CD8-positive, alpha-beta memory T cell (primary cell): ENCODE measurements at places on chromosomes 7 and 10. TPM values are rescaled to one million over a fixed set of nuclear protein-coding genes. Genes with fewer than 3 reads are reported as not detected.

DNA sequence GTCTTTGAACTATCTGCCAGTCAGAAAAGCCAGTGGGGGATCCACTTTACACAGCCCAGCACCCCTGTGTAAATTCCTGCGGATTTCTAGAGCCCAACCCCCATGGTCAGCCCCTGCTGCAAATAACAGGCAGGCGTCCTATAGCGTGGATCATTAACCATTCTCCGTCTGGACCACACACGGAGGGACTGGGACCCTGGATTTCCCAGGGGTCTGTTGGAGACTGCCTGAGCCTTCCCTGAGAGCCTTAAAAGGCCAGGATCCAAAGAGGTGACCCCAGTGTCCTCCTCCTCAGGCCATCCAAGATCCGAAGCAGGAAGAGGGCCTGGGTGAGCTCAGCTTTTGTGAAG is 11.2 kb upstream of the GRID1 start:
- no peak overlapping the region for H3K4me3 ChIP-seq
- DNase-seq, result no peak

DNA sequence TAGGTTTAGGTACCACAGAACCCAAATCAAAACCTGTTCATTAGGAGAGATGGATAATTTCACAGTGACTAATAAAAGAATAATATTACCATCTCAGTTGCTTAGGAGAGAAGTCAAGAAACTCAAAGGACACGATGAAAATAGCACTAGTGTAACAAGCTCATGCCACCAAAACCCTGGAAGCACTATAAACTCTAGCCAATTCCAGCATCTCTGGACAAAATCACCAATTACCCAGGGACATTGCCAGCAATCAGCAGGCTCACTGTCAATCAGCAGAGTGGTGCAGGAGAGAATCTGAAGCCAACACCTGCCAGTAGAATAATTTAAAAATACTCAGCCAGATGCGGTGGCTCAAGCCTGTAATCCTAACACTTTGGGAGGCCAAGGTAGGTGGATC is 88.9 kb downstream of the ARMH3 start:
- no peaks in the 10 kb centered on the region for H3K27me3 ChIP-seq
- peaks cover 11% of the 10 kb centered on the region for H3K36me3 ChIP-seq
- peaks cover 9% of the 10 kb centered on the region for H3K4me1 ChIP-seq
- H3K27ac ChIP-seq, result no peak overlapping the region
- H3K4me3 ChIP-seq, result no peak overlapping the region
- no peak for DNase-seq

DUSP5 gene
- 68.5 TPM for total RNA-seq

DNA sequence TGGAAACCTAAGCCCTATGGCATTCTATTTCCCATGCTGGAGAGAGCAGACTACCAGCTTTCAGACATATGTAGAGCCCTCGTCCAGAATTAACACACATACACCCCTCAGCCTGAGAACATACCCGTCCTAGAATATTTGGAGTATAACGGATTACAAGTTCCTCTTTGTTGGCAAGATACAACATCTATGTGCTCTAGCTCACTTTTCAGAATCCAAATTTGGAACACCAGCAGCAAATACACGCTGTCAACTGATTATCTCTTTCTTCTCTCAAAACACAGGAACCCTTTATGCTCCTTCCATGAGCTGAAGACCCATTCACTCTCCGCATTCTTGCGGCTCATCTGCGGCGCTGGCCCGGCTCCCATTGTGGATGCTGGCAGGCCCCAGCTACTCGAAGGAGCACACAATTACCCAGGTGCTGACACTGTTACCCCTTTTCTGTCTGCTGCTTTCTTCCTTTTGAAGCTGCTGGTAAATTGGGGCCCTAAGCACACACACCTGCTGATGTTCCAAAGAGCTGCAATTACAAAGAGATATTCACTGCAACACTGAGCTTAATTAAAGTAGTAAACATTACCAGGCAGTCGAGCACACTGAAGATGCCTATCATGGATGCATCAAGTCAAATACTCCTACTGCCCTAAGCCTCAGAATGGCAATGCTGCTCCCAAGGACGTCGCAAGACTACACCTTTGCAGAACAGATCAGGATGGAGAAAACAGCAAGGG is 70.0 kb downstream of the VOPP1 start:
- DNase-seq, result no peak
- H3K36me3 ChIP-seq, result peaks cover 4% of the 10 kb centered on the region
- H3K4me3 ChIP-seq, result no peak overlapping the region
- no peak overlapping the region for H3K27ac ChIP-seq

GRID2IP gene
- total RNA-seq, result 0.51 TPM

- no peaks in the 10 kb centered on the region for H3K27me3 ChIP-seq
- DNase-seq, result no peak
- no peaks in the 10 kb centered on the region for H3K36me3 ChIP-seq
- H3K4me1 ChIP-seq, result no peaks in the 10 kb centered on the region
These were observed 708.9 kb downstream of the POM121L12 start for GRCh38 chr7:53744403-53744760.

- no peaks in the 10 kb centered on the region for H3K27me3 ChIP-seq
- no peak overlapping the region for H3K27ac ChIP-seq
- H3K4me3 ChIP-seq, result no peak overlapping the region
These were observed 9.4 kb upstream of the AKR1B15 start for GRCh38 chr7:134539380-134540004.

GRCh38 chr10:132575320-132576201 is 38.0 kb downstream of the INPP5A start:
- no peaks in the 10 kb centered on the region for H3K27me3 ChIP-seq
- H3K36me3 ChIP-seq, result no peaks in the 10 kb centered on the region
- no peak overlapping the region for H3K27ac ChIP-seq
- peaks cover 20% of the 10 kb centered on the region for H3K4me1 ChIP-seq
- DNase-seq, result no peak

DNA sequence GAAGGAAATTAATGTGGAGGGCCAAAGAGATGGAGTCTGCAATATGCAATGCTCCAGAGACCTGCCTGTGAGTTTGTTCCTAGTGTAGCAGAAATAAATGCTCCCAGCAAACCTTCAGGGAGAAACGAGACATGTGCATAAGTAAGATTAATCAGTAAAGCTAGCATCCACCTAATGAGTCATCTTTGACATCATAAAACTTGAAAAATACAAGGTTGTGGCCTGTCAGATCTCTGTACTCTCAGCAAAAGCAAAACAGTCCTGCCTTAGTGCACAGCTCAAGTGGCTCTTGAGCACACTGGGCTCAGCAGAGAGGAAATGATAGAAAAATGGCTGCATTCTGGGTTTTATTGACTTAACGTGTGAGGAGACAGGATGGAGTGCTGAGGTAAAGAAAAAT is 32.5 kb upstream of the ERCC6 start:
- H3K36me3 ChIP-seq, result no peaks in the 10 kb centered on the region
- no peaks in the 10 kb centered on the region for H3K27me3 ChIP-seq
- no peak overlapping the region for H3K4me3 ChIP-seq

SPOCK2 gene
- 69.2 TPM for total RNA-seq

- no peaks in the 10 kb centered on the region for H3K36me3 ChIP-seq
- H3K4me3 ChIP-seq, result no peak overlapping the region
- no peaks in the 10 kb centered on the region for H3K4me1 ChIP-seq
- H3K27ac ChIP-seq, result no peak overlapping the region
These were observed 105.5 kb downstream of the CHN2 start for GRCh38 chr7:29300026-29300480.

DNA sequence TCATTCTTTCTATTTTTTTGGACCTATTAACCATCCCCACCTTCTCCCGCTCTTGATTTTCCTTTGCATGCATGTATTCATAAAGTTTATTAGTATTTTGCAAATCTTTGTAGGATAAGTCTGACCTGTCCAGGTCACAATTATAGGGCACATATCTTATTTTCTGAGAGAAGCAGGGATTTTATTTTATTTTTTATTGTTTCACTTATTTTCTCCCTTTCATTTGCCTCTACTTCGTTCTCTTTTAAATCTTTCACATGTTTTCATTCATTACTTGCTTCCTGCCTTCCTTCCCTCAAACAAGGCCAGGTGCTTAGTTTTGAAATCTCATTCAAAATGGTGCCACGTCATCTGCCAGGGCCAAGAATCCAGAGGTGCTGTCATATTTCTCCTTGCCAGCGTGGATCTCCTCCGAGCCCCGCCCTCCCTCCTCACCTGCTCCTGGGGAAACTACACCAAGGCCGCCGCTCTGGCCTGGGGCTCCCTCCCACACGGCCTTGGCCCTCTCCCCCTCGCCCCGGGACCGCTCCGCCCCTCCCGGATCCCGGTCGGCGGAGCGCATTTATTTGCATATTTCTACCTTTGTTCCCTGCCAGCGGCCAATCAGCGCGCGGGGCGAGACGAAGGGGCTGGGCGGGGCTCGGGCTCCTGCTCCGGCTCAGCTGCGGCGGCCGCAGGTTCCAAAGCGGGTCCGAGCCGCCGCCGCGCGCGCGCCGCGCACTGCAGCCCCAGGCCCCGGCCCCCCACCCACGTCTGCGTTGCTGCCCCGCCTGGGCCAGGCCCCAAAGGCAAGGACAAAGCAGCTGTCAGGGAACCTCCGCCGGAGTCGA is at the start of gene TSPAN13:
Gene TSPAN13, plus strand, starts transcription at position 654 of the 830 bp plus-strand sequence. CDS start 213 bp downstream, outside the sequence.
- H3K27ac ChIP-seq, result peak within 1 kb of the TSS; percentile 44
- H3K36me3 ChIP-seq, result no peaks in the 10 kb centered on the region
- DNase-seq, result peak; percentile 39

CCDC146 gene
- 1.2 TPM for total RNA-seq

DNA sequence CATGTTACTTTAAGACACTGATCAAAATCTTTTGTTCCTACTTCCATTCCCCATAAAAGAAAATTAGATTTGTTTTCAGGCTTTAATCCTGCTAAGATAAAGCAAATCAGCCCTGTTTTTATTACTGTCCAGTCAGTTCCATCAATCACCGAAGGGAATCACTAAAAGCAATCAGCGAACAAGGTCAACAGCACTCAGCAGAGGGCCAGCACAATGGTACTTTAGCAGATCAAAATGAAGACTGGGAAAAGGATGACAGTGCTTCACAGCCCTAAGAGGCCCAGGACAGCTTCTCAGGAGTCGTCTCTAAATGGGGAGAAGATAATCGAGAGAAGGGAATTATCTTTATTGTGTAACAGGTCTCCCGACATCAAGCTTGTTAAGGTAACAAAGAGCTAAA is 32.7 kb downstream of the SEM1 start:
- H3K36me3 ChIP-seq, result peaks cover 3% of the 10 kb centered on the region
- no peak overlapping the region for H3K27ac ChIP-seq
- no peak for DNase-seq
- H3K4me3 ChIP-seq, result no peak overlapping the region
- no peaks in the 10 kb centered on the region for H3K4me1 ChIP-seq
- H3K27me3 ChIP-seq, result no peaks in the 10 kb centered on the region

DNA sequence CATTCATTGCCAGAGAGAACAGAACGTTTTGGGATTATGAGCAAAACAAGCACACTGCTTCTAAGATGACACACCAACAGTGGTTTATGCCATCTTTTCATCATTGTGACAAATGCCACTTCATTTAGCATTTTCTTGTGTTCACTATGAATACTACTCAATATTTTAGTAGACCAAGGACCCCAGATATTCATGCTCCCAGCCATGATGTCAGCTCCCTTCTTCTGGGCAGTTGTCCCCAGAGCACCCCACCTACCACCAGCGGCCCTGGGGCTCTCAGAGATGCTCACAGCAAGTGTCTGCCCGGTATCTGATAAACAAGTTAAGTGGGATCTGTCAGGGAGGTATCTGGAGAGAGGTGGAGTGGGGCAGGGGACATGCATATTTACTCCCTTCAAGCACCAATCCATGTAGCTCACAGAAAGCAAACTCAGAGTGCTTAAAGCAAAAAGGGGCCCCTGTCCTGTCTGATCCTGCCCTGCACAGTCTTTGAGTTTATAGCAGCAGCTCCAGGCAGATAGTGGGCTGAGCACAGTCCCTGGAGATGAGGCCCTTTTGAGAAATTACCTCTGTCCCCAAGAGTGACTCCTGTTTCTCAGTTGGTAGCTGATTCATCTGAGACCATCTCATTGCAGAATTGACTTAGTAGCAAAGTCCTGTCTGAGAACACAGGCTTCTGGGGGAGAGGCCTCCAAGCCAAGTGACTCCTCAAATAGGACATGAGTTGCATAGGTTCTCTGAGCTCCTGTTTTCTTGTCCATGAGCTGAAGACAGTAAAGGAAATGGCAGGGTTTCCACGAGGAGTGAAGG is 281.8 kb upstream of the KLF6 start:
- no peak overlapping the region for H3K27ac ChIP-seq
- DNase-seq, result no peak
- no peak overlapping the region for H3K4me3 ChIP-seq
- H3K4me1 ChIP-seq, result no peaks in the 10 kb centered on the region
- no peaks in the 10 kb centered on the region for H3K36me3 ChIP-seq
- H3K27me3 ChIP-seq, result no peaks in the 10 kb centered on the region

DNA sequence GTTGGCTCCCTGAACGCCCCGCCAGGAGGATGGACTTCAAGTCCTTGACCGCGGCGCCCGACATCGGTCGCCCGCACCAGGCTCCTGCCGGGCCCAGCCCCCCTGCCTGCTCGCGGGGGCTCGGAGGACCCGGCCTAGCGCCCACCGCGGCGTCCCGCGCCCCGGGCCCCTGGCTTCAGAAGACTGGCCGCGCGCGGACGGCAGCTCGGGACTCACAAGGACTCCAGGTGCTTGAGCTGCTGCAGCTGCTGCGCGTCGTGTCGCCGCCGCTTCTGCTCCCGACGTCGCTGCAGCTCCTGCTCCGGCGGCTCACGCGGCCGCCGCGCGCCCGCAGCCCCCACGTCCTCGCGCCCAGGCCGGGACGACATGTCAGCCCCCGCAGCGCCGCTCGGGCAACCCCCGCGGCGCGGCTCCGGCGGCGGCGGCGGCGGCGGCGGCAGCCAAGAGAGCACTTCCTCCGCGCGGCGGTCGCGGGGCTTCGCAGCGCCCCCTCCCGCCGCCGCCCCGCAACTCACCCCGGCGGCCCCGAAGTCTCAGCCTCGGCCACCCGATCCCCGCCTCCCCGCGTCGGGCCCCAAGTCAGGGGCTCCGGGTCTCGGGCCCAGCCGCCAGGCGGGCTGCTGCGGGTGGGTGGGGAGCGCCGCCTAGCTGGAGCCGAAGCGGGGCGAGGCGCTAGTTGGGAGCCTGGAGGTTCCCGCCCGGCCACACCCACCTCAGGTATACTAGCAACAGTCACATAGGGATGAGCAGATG is at the start of gene RP9:
Gene RP9, minus strand, starts transcription at position 400 of the 753 bp plus-strand sequence. Its CDS starts 32 bp downstream, at position 368.
- peak; percentile 78 for DNase-seq
- peak within 1 kb of the TSS; percentile 74 for H3K27ac ChIP-seq
- H3K36me3 ChIP-seq, result no peaks in the 10 kb centered on the region
- peak within 1 kb of the TSS; percentile 82 for H3K4me3 ChIP-seq

ANXA8L1 gene
- not detected for total RNA-seq

DNA sequence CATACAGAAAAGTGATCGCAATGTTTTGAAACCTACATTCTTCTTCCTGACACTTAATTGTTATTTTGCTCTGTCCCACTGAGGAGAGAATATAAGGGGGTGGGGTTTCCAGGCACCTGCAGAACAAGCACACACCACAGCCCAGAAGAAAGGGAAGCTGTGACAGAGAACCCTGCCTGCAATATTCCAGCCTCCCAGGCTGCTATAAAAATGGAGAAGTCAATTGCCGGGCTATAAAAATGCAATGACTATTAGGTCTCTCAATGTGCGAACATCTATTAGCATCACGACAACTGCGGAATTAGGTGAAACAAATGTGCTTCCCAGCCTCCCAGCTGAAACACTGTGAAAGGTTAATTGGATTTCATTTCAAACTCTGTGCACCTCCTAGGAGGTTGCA is 145.3 kb upstream of the FRMD4A start:
- no peaks in the 10 kb centered on the region for H3K27me3 ChIP-seq
- H3K36me3 ChIP-seq, result no peaks in the 10 kb centered on the region
- DNase-seq, result no peak
- no peak overlapping the region for H3K27ac ChIP-seq
- no peaks in the 10 kb centered on the region for H3K4me1 ChIP-seq

C10orf90 gene
- total RNA-seq, result not detected
